ENCODE measurements at places on chromosomes 7 and 10. TPM values are rescaled to one million over a fixed set of nuclear protein-coding genes. Genes with fewer than 3 reads are reported as not detected.

GRCh38 chr7:53326634-53327033 lies 291.2 kb downstream of the POM121L12 start:
- no peaks in the 10 kb centered on the region for H3K36me3 ChIP-seq
- H3K27ac ChIP-seq = no peak overlapping the region
- H3K27me3 ChIP-seq = no peaks in the 10 kb centered on the region
- H3K4me1 ChIP-seq = no peaks in the 10 kb centered on the region
- no peak for DNase-seq
- no peak overlapping the region for H3K4me3 ChIP-seq

DNA sequence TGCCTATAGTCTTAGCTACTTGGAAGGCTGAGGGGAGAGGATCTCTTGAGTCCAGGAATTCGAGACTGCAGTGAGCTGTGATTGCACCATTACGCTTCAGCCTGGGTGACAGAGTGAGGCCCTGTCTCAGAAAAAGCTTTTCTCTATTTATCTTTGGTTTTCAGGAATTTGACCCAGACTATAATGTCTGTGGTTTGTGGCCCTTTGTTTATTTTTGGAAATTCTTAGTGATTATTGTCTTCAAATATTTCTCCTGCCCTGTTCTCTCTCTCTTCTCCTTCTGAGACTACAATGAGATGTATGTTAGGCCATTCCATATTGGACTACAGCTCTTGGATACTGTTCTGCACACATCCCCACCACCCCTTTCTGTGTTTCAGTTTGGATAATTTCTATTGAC lies 4.7 kb downstream of the MUC12 start:
- no peak overlapping the region for H3K27ac ChIP-seq
- H3K27me3 ChIP-seq = peaks cover 4% of the 10 kb centered on the region
- no peaks in the 10 kb centered on the region for H3K4me1 ChIP-seq
- no peaks in the 10 kb centered on the region for H3K36me3 ChIP-seq
- H3K4me3 ChIP-seq = no peak overlapping the region

DNA sequence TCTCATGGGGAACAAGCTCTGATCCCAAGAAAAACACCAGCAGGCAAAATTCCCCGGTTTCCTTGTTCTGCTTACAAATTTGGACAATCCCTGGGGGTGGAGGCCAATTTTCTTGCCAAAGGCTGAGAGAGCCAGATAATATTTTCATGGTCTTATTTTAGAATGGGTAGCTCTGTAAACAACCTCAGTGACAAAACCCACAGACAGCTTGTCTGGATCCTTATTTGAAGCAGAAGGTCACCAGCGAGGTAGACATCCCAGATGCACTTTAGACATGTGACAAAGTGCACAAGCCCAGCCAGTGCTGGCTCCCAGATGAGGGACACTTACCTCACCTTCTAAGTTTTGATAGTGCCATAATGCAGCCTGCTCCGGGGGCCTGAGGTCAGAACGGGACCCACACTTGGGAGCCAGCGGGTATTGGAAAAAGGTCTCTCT lies 102.6 kb upstream of the DDC start:
- no peak overlapping the region for H3K4me3 ChIP-seq
- H3K36me3 ChIP-seq = no peaks in the 10 kb centered on the region

Gene WNT8B
- total RNA-seq = 0.46 TPM

Gene FAM170B
- total RNA-seq = not detected

- H3K27me3 ChIP-seq = no peaks in the 10 kb centered on the region
- DNase-seq = no peak
- H3K36me3 ChIP-seq = no peaks in the 10 kb centered on the region
- H3K4me3 ChIP-seq = no peak overlapping the region
- H3K4me1 ChIP-seq = no peaks in the 10 kb centered on the region
Measured at GRCh38 chr7:157547611-157548010, 210.8 kb downstream of the DNAJB6 start.

Gene PNLIPRP2
- 2,333 TPM for total RNA-seq

Gene IMPDH1
- 19.5 TPM for total RNA-seq

GRCh38 chr10:14080795-14081194 lies 249.9 kb downstream of the FRMD4A start:
- H3K4me3 ChIP-seq = no peak overlapping the region
- no peaks in the 10 kb centered on the region for H3K36me3 ChIP-seq
- no peaks in the 10 kb centered on the region for H3K27me3 ChIP-seq
- DNase-seq = no peak
- H3K27ac ChIP-seq = no peak overlapping the region
- H3K4me1 ChIP-seq = no peaks in the 10 kb centered on the region

- no peaks in the 10 kb centered on the region for H3K27me3 ChIP-seq
- no peak for DNase-seq
- H3K4me3 ChIP-seq = no peak overlapping the region
- no peaks in the 10 kb centered on the region for H3K36me3 ChIP-seq
- no peaks in the 10 kb centered on the region for H3K4me1 ChIP-seq
Measured at GRCh38 chr10:77317221-77317620, 320.4 kb downstream of the KCNMA1 start.

DNA sequence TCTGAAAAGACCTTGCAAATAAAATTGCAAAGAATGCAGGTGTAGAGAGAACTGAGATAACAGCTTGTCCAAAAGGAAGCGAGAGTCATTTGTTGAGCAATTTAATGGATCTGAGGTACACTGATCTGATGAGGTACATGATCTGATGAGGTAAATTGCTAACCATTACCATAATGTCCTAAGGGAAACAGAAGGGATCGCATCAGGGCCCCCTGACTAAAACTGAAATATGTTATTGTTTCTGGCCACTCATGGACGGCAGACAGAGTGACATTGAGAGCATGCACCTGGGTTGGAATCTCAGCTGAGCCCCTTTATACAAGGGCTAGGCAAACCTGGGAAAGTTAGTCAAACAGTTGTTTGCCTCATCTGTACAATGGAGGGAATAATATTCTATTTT lies 15.8 kb upstream of the PAPSS2 start:
- no peak for DNase-seq
- no peak overlapping the region for H3K27ac ChIP-seq
- H3K4me3 ChIP-seq = no peak overlapping the region
- no peaks in the 10 kb centered on the region for H3K36me3 ChIP-seq

Gene SUN3
- not detected for total RNA-seq

GRCh38 chr10:69751214-69751613 lies 50.5 kb upstream of the COL13A1 start:
- no peak overlapping the region for H3K27ac ChIP-seq
- no peaks in the 10 kb centered on the region for H3K36me3 ChIP-seq
- no peak for DNase-seq
- H3K27me3 ChIP-seq = no peaks in the 10 kb centered on the region
- no peaks in the 10 kb centered on the region for H3K4me1 ChIP-seq

GRCh38 chr7:90889210-90889609 lies 293.1 kb downstream of the CDK14 start:
- no peaks in the 10 kb centered on the region for H3K27me3 ChIP-seq
- H3K36me3 ChIP-seq = no peaks in the 10 kb centered on the region
- no peak overlapping the region for H3K27ac ChIP-seq
- H3K4me1 ChIP-seq = no peaks in the 10 kb centered on the region
- no peak overlapping the region for H3K4me3 ChIP-seq

Measured in pancreas (tissue), 10 donors.